ENCODE measurements at places on chromosomes 12 and 14.

- DNase-seq: no peak
Measured at GRCh38 chr14:80419769-80420168, 208.5 kb upstream of the DIO2 start.

DNA sequence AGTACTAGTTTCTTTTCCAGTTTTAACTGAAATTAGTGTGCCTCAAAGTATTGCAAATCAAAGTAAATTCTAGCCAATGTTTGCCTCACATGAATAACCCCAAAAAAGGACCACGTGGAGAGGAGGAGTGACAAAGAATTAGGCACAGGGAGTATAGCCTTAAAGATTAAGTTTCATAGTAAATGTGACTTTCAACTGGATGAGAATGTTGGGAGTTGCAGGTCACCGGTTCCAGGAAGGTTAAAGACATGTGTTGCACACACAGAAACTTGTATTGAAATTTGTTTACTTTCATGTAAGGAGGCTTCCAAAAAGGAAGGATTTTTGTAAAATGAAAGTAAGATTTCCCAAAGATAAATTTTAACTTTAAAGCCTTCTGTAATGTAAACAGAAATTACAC lies 89.1 kb upstream of the CCDC198 start:
- DNase-seq: no peak

GRCh38 chr12:112162241-112162790 lies 37.0 kb downstream of the TRAFD1 start:
- DNase-seq: no peak

GRCh38 chr12:81797100-81797499 lies 38.0 kb upstream of the PPFIA2 start:
- no peak for DNase-seq

- DNase-seq: no peak
Measured at GRCh38 chr12:16347391-16348298, at the start of gene MGST1. Gene MGST1 (plus strand): TSS chr12:16347645. CDS start chr12:16354253, 6,608 bp downstream.

- no peak for DNase-seq
Measured at GRCh38 chr12:16165506-16165905, 112.0 kb downstream of the SLC15A5 start.

DNA sequence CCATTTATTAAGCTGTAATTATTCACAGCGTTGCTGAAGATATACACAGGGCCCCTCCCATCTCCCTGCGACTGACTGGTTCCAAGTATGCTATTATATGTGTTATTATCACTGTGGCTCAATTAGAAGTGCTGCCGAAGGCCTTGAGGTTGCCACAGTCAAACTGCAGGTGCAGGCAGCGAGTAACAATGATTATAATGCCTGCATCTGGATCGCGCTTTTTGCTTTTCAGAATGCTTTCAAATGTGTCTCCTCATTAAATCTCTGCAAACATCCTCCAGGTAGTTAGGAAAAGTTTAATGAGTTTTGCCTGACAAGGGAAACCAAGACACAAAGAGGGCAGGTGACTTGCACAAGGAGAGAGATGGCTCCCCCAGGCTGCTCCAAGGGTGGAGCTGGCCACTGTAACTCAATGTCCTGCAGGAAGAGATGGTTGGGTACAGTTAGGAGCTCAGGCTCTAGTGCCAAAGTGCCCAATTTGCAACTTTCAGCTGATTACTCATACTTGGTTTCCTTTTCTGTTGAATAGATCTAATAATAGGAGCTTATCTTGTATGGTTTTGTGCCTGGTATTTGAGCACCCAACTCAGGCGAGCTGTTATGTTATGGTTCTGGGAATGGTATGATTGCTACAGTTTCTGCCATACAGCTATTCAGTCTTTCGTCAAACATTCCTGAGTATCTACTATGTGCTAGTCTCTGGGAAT lies 1.7 kb upstream of the SYNE3 start:
- no peak for DNase-seq

GRCh38 chr14:91963465-91963864 lies 16.0 kb upstream of the FBLN5 start:
- DNase-seq: no peak

- no peak for DNase-seq
Measured at GRCh38 chr12:69225251-69225910, 14.0 kb upstream of the CPSF6 start.

DNA sequence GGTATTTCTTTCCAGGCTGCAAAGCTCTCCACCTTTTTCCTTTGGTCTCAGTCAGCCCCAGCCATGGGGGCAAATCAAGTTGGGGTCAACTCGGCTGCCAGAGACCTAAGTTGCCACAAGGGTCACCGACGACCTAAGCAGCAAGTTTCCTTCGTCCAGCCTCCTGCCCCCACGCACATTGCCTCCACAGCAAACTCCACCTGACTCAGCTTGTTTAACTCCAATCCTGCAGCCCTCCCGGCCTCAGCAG lies 767 bp upstream of the KCNMB4 start:
- DNase-seq: no peak

- DNase-seq: no peak
Measured at GRCh38 chr14:29390081-29390832, 537.4 kb downstream of the PRKD1 start.

GRCh38 chr12:1395421-1395955 lies 198.9 kb downstream of the FBXL14 start:
- DNase-seq: no peak

DNA sequence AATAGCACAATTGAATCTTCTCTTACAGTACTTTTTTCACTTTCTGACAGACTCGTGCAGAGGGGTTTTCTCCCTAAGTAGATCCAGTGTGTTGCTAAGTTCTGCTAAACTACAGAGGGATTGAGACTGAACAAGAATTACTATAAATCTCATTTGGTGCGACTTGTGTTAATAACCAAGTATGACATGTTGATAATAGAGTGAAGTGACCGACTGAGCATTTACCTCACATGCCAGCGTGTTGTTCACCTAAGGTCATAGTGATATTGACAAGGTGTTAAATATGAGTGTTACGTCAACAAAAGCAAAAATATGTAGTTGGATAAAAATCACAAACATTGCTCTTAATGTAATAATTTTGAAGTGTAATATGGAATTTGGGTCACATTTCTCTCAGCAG lies 97.8 kb upstream of the PDE3A start:
- no peak for DNase-seq

DNA sequence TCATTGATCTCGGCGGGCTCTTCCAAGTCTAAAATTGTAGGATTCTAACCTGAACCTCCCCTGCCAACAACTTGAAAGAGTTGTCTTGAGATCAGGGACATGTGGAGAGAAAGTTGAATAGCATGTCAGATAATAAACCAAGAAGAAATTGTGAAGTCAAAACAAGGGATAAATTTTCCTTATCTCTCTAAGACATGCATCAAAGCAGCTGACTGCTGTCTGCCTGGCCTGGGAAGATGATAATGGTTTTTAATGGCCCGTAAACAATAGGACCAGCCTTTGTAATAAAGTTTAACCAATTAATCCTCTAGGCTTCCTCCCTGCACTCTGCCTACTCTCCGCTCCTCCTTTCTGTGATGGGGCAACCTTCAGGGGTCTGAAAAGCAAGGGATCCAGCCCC lies 67.9 kb downstream of the DPF3 start:
- DNase-seq: no peak

GRCh38 chr12:123165537-123165936 lies 14.6 kb upstream of the PITPNM2 start:
- DNase-seq: no peak

DNA sequence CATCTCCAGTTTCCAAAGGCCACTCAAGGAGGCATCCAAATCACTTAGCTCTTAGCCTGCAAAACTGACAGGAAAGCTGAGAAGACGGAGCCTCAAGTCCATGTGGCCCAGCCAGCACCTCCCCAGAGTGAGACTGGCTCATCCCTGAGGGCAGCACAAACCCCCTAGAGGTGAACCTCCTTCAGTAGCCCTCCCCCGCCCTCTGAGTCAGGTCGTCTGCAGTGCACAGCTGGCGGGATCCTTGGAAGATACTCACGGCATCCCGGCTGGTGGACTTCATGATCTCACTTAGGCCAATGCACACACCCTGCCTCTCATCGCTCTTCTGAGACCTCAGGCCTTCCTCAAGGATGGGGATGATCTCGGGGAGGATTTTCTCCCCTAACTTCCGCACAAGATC lies 24.1 kb upstream of the RAB35 start:
- no peak for DNase-seq

DNA sequence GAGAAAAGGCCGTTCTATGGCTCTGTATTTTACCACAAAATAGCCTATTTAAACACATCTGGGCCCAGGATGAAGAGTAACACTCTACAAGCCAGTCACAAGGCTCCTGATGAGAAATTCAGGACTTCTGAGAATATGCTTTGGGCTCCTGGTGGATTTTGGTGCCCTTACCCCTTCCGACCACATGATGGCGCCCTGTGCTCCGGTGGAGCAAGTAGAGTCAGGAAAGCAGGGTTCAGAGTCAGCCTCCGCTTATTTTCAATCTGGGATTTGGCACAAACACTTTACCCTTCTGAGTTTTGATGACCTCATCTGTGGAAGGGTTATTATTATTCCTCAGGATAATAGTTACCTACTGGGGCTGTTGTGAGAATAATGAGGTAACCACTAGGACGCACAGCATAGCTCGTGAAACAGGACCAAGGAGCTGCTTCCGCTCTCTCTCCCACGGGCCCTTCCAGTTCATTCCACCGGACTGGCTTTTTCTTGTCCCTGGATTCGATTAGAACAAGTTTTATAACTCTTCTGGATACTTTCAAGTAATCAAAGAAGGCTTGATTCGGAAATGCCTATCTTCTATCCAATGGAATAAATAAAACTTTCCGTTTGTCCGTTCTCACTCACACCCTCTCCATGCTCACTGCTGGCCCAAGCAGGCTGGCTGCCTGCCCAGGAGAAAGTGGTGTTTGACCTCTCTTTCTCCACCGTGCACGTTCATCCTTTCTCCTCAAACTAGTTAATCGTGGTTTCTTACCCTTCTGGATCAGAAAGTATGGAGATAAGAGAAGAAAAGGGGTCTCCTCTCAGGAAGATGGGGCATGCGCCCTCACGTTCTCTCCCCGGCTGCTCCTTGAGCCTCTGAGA lies 104.6 kb downstream of the GALC start:
- DNase-seq: no peak

DNA sequence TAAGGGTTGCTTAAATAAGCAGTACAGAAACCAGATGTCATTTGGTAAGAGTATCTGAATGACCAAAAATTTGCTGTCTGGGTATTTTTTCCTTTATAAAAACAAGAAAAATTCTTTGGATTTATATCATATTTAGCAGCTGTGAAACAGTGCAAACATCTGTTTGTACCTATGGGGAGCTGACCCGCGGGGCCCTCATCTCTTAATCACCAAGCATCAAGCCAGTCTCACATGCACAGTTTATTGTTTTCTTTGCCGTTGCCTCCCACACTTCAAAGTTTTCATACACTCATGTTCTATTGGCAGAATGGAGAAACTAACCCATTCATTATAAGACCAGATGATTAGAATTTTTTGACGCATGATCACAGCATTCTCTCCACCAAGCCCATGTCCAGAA lies 142.2 kb downstream of the BMP4 start:
- DNase-seq: no peak

GRCh38 chr12:122887819-122888212 lies 8.1 kb downstream of the VPS37B start:
- DNase-seq: no peak

DNA sequence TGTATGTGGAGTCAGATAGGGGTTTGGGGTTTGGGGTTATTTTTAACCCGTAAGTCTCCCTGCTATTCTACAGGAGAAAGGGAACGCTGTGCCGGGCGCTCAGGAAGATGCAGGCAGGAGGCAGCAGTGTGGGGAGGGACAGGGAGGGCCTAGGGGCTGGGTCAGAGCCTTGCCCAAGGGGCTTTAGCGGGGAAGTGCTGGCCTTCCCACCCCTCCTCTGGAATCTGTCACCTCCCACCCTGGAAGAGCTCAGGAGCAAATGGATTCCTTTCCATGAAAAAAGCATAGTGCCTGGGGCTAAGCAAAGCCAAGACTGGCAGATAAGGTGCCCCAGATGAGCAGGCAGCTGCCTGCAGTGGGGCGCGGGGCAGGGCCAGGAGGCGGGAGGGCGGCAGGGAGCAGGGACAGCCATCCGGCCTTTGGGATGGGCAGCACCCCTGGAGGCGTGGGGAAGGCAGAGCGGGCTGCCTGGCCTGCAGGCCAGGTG lies 7.3 kb upstream of the INF2 start:
- DNase-seq: no peak

DNA sequence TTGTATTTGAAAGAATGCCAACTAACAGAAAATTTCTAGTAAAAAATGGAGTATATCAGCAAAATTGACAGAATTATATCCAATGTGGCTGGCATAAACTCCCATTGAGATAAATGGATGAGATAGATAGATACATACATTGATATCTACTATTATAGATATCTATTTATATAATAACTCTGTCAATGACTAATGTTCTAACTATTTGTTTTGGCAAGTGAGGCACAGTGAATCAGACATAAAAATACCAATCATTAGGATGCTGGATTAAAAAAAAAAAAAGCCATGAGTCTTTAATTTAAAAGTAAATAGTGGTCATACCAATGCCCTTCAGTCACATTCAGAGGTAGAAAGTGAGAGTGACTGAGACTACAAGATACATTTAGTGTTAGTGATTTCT lies 33.7 kb upstream of the GLIPR1 start:
- no peak for DNase-seq

DNA sequence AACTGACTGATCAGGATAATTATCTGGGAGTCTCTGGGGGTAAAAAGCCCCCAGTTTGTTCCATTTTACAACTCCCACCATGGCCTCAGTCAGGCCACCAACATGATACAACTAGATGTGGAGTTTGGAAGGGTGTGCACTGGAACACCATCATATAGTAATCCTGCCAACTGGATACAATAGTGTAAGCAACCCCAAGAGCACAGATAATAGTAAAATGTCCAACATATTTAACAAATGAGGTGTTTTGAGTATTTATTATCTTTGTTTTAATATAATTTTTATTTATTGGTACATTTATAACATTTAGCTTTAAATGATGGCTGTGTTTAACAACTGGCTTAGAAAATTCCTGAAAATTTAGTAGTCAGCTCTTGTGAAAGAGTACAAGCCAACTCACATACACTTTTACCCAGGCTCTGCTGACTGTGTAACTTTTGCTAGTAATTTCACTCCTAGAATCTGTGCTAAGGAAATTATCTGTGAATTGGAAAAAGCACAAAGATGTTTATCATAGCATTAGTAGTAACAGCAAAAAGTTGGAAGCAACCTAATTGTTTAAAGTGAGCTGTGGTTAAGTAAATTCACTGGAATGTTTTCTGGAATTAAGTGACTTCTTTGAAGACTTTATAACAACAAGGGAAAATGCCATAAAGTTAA lies 196.8 kb downstream of the RAD51B start:
- DNase-seq: no peak

DNA sequence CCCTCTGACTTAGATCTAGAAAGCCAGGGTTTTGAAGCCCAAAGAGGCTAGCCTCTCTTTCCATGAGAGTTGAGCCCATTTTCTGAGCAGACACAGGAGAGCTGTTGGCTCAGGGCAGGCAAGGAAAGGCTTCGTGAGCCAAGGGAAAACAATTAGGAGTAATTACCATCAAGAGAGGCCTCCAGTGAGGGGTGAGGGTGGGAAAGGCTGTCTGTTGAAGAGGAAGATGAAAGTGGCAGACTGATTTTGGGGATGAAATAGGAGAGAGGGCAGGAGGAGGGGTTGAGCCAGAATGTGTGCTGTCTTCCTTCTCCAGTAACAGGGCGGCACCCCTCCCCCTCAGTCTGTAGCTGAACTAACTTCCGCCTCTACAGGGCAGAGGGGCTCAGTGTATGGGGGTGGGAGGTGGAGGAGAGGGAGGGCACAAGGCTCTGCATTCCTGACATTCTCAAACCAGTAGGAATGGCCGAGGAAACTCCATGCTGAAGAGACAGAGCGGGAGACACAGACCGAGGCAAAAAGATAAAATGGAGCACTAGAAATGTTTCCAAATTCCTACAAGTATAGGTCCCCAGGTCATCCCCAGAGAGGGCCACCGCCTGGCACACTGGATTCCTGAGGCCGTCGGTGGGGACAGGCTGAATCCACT lies 33.1 kb upstream of the COL2A1 start:
- no peak for DNase-seq

- DNase-seq: no peak
Measured at GRCh38 chr14:56333359-56334292, 215.4 kb downstream of the PELI2 start.

All from GM18507 (cell line).